ENCODE measurements at places on chromosomes 12 and 14. TPM values are rescaled to one million over a fixed set of nuclear protein-coding genes. Genes with fewer than 3 reads are reported as not detected.

The MMAB gene
- 48.3 TPM for total RNA-seq

The PPP1R1A gene
- total RNA-seq: not detected

The PKP2 gene
- 0.21 TPM for total RNA-seq

The PDZRN4 gene
- not detected for total RNA-seq

The PMCH gene
- not detected for total RNA-seq

The SLC25A47 gene
- total RNA-seq: not detected

The CCDC177 gene
- not detected for total RNA-seq

The AICDA gene
- total RNA-seq: not detected

The TEX52 gene
- 0.19 TPM for total RNA-seq

The CLEC2A gene
- not detected for total RNA-seq

The RAB15 gene
- total RNA-seq: 4.8 TPM

The GPX2 gene
- total RNA-seq: not detected

The SLC38A4 gene
- total RNA-seq: not detected

The DHRS2 gene
- total RNA-seq: 2.6 TPM

The RNASE7 gene
- not detected for total RNA-seq

The GALNT9 gene
- total RNA-seq: 0.29 TPM

The FOXM1 gene
- 79.3 TPM for total RNA-seq

The RALGAPA1 gene
- total RNA-seq: 26.7 TPM

The TMTC1 gene
- total RNA-seq: 0.17 TPM

The RPS26 gene
- total RNA-seq: 28.1 TPM

The DDIT3 gene
- total RNA-seq: 25.2 TPM

The LAG3 gene
- 172 TPM for total RNA-seq

The SYT1 gene
- not detected for total RNA-seq

The MYO1H gene
- not detected for total RNA-seq

The LHX5 gene
- total RNA-seq: not detected

The ASPG gene
- total RNA-seq: not detected

The FOXJ2 gene
- total RNA-seq: 16.7 TPM

The ZFYVE21 gene
- 14.9 TPM for total RNA-seq

The NPFF gene
- 0.58 TPM for total RNA-seq

The HOXC4 gene
- 0.17 TPM for total RNA-seq

The FAM186B gene
- not detected for total RNA-seq

The ENDOU gene
- not detected for total RNA-seq

The GLI1 gene
- not detected for total RNA-seq

The USP30 gene
- 11.8 TPM for total RNA-seq

The RECQL gene
- 112 TPM for total RNA-seq

The TPPP2 gene
- not detected for total RNA-seq
